Esophagus squamous epithelium (tissue), 5 donors: ENCODE measurements at places on chromosomes 16 and 17.

DNA sequence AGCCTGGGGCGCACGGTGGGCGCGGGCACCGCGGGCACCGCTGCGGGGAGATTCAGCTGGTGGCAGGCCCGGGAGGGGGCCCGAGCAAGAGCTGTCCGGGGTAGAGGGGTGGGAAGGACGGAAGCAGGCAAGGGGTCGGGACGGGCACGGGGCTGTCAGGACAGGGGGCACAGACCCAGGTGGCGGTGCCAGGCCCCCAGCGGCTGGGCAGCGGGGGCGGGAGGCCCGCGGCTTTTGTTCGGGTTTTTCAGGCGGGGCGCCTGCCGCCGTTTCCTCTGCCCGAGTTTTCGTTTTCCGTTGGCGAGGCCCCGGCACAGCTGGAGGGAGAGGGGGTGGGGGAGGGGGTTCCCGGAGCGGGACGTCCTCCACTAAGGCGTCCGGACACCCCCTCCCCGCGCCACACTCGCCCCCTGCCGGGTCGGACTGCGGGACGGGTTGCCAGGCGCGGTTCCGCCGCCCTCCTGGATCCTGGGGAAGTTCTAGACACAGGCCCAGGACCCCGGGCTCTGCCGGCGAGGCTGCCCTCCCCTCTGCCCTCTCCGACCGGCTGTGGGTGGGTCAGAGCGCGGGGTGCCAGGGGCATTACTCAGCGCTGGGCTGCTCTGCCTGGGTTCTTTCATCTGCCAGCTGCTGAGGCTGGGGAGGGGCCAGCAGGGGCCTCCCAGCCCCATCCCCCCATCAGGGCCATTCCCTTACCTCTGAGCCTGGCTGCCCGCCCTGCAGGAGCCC, 543 bp downstream of the ARHGAP23 start:
- no peak for DNase-seq

- DNase-seq = no peak
Observed at GRCh38 chr17:77105706-77106105, 35.1 kb upstream of the SEC14L1 start.

GRCh38 chr17:33551075-33551474, 258.0 kb upstream of the ASIC2 start:
- DNase-seq = no peak

DNA sequence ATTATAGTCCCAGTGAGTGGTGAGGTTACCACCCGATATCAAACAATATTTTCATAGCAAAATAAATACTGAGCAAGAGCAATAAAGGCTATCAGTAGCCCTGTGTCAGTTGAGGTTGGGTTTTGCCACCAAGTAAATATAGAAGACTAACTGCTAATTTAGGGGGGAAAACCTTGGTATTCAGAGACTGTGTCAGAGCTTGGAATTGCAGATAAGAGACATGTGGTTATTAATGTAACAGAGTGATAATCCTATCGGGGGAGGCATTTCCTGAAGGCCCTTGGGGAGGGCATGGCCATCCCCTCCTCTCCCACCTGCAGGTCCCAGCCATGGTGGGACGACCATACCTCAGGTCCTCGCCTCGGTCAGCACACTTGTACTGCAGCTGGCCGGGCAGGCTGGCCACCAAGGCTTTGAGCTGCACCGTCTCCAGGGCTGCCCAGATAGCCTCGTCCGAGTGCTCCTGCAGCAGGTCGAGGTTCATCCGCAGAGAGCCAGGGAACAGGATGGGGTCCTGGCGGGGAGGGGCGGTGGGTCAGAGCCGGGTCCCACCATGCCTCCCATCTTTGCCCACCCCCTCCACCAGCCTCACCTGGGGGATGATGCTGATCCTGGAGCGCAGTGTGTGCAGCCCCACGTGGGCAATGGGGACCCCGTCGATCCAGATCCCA, 68.9 kb downstream of the ABCC6 start:
- no peak for DNase-seq

- no peak for DNase-seq
Observed at GRCh38 chr17:50022463-50023130, 27.6 kb upstream of the DLX3 start.

DNA sequence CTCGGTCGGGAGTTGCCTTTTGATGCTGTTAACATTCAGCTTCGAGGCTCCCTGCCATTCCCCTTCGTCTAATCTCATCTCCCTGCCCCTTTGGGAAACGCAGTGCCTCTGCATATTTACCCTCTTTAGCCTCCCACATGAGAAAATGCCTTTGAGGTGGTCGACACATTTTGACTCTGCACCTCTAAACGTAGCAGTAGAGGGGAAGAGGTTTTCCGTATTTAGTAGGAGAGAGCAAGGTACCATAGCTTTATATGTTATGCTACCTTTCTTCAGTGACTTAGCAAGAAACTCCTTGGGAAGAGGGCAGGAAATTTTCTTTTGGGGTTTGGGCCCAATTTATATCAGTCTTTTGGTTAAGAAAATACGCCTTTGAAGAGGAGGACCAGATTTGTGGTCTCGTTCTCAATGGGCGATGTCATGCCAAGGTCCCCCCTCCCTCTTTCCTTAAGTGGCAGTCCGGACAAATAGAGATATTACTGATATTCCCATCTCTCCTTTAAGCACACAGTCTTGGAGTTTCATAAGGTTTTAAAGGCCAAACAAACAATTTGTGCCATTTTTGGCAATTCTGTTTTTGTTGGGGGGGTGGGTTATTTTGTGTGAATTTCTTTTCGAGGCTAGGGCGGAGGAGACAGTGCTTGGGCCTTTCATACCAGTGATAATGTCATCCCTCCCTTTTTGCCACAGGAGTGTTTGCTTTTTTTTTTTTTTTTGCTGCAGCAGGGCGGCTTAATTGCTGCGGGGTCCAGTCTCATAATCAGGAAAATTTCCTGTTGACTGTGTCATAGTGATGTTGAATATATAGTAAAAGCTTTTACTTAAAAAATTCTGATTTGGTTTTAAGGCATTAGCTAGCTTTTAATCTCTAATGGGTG, 1.5 kb downstream of the PAFAH1B1 start:
- no peak for DNase-seq

GRCh38 chr17:1764284-1764683, 2.4 kb downstream of the SERPINF1 start:
- DNase-seq = no peak

DNA sequence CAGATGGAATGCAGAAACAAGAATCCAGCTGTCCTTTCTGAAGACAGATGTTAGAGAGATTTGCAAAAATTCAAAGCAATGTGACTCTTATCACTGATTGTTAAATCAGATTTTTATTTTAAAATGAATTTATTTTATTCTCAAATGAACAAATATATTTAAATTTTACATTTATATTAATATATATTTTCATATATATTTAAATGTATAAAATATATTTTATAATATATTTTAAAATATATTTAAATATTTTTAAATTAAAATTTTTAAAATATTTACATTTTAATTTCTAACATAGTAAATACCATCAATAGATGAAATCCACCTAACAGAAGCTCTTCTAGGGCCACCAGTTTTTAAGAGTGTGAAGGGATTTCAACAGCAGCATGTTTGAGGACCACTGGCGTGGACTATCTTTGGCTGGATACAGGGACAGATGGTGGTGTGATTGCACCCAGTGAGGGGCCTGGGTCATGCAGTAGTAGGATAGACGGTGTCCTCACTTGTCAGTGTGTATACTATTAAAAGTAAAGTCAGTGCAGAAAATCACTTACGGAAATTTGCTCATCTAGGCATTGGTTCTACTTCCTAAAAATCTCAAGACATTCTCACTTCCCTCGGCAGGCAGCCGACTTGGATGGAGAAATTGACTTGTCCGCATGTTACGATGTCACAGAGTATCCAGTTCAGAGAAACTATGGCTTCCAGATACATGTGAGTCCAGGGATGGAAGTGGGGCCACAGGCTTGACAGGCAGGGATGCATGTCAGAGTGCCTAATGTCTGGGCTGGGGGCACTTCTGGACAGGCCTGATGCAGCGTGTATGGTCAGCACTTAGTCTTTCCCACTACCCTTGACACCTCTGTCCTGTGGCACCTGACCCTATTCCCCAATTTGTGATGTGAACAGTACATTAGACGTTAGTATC, 56.3 kb downstream of the PLD6 start:
- no peak for DNase-seq

- no peak for DNase-seq
Observed at GRCh38 chr17:83190601-83191387, 111.4 kb downstream of the METRNL start.

DNA sequence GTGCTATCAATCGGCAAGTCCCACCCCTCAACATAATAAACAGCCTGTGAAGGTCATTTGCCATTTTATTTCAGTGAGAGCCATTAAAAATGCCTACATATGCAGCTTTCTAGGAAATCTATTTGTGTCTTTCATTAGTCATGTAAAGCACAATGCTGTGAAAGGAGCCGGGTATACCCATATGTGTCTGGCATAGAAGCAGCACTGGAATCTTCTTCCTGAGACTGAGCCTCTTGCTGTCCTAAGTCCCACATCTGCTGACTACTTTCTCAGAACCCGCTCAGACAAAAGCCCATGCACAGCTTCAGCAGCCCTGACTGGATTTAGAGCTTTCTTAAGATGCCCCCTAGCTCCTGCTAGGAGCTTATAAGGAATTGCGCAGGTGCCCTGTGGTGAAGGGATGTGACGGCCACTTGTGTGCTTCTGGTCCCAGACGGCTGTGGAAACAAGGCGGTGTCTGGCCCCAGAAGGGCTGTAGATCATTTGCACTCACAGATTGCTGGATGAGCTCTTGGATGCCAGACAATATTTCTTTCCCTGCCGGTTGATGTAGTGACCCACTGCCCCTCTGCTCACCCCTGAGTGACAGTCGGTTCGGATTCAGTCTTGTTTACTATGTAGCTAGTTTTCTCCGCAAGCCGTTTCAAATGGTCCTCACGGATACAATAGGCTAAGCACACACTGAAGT, 172.2 kb downstream of the ANKFN1 start:
- DNase-seq = no peak

DNA sequence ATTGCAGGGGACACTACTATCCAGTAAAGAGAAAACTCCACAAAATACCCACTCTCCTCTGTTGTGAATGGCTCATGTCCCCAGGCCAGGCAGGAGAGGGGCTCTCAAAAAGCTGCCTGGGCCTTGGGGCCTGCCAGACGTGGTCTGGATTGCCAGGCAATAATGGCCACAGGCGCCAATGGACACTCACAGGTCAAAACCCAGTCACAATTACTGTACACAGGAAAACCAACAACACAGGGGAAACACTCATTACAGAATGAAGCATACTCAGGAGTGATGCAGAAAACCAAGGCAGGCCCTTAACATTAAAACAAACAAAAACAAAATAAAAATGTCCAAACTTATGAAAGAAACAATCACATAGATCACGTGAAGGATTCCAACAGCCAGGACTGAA, 35.1 kb upstream of the SREBF1 start:
- DNase-seq = no peak

- DNase-seq = no peak
Observed at GRCh38 chr16:78816499-78817195, 717.2 kb downstream of the WWOX start.

- DNase-seq = no peak
Observed at GRCh38 chr16:56771558-56772279, 41.8 kb downstream of the NUP93 start.

GRCh38 chr16:66469291-66469946, 42.3 kb downstream of the BEAN1 start:
- DNase-seq = no peak

- DNase-seq = no peak
Observed at GRCh38 chr17:76922084-76922483, 53.9 kb downstream of the MGAT5B start.

DNA sequence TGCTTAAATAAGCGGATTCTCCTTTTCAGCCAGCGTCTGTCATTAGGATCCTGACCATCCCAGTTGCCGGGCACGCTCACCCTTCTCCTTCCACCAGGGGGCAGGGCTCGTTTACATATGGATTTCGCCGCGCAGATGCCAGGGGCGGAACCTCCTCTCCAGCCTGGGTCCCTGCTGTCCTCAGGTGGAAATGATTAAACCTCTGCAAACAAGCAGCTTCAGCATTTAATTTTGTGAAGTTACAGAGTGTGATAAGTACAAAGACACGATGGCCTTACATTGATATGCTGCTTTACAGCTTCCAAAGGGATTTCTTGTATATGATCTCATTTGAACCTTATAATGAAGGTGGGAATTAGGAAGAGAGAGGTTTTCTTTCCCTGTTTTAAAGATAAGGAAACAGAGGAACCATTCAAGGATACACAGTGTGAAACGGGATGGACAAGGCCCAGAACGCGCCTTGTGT, 3.9 kb upstream of the KRT28 start:
- no peak for DNase-seq

DNA sequence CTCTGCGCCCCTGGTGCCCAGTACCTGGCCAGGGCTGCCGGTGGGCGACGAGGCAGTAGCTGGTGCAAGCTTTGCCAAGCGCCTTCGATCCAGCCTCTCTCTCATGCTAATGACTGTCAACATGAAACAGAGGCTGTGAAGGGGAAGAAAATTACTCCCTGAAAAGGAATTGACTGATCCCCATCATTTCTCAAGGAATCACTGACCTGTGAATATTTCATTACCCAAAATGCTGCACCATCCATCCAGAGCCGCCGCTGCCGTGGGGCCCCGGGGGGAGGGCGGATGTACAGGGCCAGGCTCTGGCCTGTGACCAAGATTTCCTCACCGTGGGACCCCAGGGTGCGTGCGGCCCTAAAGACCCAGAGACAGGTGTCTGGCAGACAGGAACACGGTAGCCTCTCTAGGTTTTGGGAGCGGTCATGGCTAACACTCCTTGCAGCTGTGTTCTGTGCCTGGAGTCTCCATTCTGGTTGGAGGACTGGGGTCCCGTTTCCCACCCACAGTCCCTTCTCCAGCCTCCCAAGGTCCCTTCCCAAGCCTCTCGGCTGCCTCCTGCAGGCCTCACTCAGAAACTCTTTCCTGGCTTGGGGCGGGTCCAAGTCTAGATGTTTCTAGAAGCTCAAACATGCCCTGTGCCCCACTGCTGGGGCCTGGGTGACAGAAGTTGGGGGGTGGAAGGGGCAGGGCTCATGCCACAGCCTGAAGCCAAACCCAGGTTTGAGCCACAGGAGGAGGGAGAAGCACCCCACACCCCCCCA, 73.3 kb downstream of the ENGASE start:
- DNase-seq = no peak

DNA sequence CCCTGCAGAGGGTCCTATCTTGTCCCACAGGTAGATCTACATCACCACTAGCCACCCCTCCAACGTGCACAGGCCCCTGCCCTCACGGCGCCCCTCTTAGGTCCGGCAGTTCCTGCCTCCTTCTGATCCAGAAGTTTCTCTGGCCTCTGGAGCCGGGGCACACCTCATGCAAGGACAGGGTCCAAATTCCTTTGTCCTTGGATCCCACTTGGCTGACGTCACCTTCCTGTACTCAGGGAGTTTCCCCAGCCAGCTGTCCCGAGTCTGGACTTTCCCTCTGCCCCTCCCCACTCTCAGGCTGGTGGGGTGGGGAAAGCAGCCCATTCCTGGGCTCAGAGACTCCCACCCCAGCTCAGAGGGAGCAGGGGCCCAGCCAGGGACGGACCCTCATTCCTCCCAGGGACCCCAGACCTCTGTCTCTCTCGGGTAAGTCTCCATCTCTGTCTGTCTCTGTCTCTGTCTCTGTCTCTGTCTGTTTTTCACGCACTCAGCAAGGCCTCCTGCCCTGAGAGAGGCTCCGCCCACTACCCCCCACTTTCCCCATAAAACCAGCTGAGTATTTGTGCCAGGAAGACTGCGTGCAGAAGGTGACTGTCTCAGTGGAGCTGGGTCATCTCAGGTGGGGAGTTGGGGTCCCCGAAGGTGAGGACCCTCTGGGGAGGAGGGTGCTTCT, at the start of gene IL32:
TSS of gene IL32 (plus strand) at position 572 of the 673 bp plus-strand sequence. CDS start 172 bp downstream, outside the sequence.
- no peak for DNase-seq
